ENCODE measurements at places on chromosomes 12 and 14. TPM values are rescaled to one million over a fixed set of nuclear protein-coding genes. Genes with fewer than 3 reads are reported as not detected.

Gene MORN3
- total RNA-seq = 0.65 TPM

Gene TRHDE
- total RNA-seq = 3.5 TPM

Gene KCNC2
- total RNA-seq = not detected

Gene NTS
- total RNA-seq = 6.0 TPM

Gene CD163
- not detected for total RNA-seq

Gene GYS2
- total RNA-seq = not detected

Gene OAS1
- 0.28 TPM for total RNA-seq

Gene KLRB1
- not detected for total RNA-seq

Gene REM2
- 0.14 TPM for total RNA-seq

Gene SPTSSA
- total RNA-seq = 36.7 TPM

All from smooth muscle cell of bladder (primary cell).